ENCODE measurements at places on chromosomes 11 and 22.

DNA sequence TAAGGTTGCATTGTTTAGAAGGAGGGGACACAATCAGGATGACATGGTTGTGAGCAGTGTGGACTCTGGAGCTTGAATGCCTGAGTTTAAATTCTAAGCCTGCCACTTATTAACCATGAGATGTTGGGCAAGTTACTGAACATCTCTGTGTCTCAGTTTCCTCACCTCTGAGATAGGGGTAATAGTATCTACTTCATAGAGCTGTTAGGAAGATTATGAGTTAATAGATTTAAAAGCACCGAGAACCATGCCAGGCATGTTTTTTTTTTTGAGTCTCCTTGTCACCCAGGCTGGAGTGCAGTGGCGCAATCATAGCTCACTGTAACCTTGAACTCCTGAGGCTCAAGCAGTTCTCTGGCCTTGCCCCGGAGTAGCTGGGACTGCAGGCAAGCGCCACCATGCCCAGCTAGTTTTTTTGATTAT is 33.3 kb downstream of the ST14 start:
- peak; percentile 49 for DNase-seq

DNA sequence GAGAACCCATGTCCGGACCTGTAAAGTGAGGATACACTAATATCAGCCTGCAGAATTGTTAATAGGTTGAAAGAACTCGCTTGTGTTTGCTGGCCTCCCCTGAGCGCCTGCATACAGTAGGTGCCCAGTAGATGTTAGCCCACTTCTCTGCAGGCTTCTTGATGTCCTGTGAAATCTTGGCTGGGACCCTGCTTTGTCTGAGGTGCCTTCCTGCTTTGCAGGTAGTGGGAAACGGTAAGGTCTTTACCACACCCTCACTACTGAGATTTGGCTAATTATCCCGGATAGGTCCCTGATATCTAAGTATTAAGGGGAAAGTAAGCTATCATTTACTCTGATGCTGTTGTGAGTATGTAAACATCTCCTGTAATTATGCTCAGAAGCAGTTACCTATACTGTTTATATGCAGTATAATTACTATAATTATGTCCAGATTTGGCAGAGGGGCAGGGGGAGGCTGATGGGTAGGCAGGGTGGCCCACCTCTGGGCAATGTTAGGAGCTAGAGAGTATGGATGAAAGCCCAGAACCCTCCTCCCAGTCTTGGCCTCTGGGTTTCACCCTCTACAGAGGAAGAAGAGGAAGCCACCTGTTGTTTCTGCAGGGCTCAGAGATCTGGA is 1.2 kb upstream of the ARRB1 start:
- no peak for DNase-seq

DNA sequence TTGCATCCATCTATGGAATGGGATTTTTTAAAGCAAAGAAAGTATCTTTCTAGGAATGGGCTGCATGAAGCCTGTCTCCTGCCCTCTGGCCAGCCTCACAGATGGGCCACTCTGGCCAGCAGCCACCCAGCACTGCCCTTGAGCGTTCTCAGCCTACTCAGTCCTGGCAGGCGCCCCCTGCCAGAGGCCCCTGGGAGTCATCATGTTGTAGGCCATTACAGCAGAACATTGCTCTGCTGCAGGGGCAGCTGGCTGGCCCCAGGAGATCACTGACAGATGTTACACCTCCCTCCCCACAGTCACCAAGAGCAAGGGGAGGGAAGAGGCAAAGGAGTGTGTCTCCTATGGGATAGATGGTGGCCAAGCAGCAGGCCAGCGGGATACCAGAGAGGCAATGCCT is 363.7 kb downstream of the NXPE2 start:
- no peak for DNase-seq

- no peak for DNase-seq
These were observed 6.1 kb upstream of the CD82 start for GRCh38 chr11:44559207-44559939.

- DNase-seq: no peak
These were observed 352.9 kb upstream of the B3GAT1 start for GRCh38 chr11:134764966-134765365.

DNA sequence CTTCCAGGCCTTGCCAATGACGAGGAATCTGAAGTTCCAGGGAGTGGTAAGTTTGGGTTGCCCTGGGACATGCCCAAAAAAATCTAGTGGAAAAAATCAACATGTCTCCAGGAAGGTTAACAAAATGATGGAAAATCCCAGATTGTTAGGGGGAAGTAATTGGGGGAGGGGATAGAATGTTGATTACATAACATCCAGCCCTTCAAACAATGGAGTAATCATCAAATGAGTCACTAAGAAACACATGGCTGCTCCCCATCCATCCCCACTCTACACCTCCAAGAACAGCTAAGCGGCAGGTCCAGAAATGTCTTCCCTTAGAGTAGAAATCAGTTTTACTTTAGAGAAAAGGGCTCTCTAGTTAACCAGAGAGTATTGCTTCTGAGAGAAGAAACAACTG is 94.9 kb downstream of the ETS1 start:
- DNase-seq: no peak

- DNase-seq: no peak
These were observed 17.2 kb upstream of the KLHL35 start for GRCh38 chr11:75450236-75450635.
